Frontal cortex (tissue), 4 donors: ENCODE measurements at places on chromosomes 16 and 17. TPM values are rescaled to one million over a fixed set of nuclear protein-coding genes. Genes with fewer than 3 reads are reported as not detected.
A peak's percentile ranks its signal among the peaks of the same experiment; 100 is the strongest.

DNA sequence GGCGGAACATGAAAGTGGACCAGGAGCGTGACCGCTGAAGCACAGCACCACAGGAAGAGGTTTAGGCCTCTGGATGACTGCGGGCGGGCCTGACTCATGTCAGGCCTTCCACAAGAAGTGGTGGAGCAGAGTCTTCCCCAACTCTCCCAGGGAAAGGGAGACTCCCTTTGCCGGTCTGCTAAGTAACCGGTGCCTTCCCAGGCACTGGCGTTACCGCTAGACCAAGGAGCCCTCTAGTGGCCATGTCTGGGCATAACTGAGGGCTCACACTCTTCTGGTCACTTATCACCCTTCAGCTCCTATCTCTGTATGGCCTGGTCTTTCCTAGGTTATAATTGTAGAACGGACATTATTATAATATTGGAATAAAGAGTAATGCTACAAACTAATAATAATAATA is 1931.9 kb downstream of the TP53TG3F start:
- DNase-seq: no peak

Gene ZNF385C
- 0.41 TPM for total RNA-seq

DNA sequence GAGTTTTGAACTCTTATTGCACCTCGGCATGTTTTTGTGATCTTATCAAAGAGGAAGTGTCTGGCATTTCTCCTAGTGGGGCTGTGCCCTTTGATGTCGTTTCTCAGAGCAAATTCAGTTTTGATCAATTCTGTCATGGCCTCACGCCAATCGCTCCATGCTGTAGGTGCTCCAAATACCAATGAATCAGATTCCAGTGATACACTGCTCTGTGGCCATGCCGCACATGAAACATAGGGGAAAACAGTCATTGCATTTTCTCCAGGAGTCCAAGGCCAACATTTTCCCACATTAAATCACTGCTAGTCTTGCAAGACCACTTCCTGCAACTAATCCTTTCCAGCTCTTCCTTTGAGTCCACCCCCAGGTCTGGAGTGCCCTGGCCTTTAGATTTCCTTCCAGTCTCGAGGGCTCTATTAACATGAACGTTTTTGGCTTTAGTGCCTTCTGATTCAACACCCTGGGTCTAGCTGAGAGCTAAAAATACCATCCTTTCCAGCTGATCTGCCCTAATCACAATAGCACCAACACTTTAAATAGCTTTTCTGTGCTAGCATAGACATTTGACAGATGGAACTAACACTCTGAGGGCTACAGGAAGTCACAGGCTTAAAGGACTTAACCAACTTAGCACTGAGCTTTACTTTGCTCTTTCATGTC is 18.2 kb upstream of the RASL10B start:
- no peak for DNase-seq

Gene ITGAL
- 0.82 TPM for total RNA-seq

Gene SPECC1
- total RNA-seq: 55.4 TPM

Gene CDK10
- 30.6 TPM for total RNA-seq

Gene TMC8
- 0.41 TPM for total RNA-seq

GRCh38 chr17:81415681-81416080 is 20.4 kb downstream of the BAHCC1 start:
- DNase-seq: no peak

DNA sequence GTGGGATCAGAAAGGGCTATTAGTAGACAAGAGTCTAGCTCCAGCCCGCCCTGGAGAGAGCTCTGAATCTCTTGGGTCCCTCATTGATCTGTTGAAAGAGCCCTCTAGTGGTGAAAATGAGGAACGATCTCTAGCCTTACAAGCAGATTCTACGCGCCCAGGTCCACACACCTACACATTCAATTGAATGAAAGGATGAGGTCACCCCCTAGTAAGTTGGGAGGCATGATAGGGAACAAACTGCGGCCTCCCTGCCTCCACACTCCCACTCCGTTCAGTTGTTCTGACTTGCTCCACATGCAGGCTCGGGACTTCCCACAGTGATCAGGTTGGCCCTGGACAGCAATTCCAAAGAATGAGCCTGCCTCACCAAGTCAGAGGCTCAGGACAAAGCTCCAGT is 2.9 kb upstream of the CACNG3 start:
- DNase-seq: peak; percentile 41

Gene SHISA9
- 13.9 TPM for total RNA-seq

GRCh38 chr17:30790279-30790678 is 34.2 kb downstream of the CRLF3 start:
- DNase-seq: no peak

Gene TEKT1
- total RNA-seq: 0.41 TPM

Gene AOC2
- 0.41 TPM for total RNA-seq

Gene SECTM1
- 4.9 TPM for total RNA-seq

DNA sequence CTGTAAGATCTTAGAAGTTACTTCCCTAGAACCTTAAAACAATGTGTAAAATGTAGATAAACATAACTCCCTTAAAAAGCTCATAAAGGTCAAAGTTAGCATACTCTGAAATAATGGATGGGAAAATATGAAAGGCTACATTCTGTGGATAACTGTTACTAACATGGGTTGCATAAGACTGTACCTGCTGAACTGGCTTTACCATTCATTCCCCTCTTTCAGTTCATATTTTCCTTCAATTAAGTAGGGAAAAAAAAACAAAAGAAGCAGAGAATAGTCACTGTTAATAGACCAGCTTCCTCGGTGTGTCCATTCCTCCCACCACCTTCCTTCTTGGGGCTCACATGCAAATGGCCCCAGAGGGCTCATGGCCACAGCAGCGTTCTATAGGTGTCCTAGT is 7.5 kb upstream of the MEIOB start:
- no peak for DNase-seq

Gene KRTAP17-1
- total RNA-seq: not detected

GRCh38 chr17:17363638-17364337 is 60.6 kb downstream of the NT5M start:
- no peak for DNase-seq

DNA sequence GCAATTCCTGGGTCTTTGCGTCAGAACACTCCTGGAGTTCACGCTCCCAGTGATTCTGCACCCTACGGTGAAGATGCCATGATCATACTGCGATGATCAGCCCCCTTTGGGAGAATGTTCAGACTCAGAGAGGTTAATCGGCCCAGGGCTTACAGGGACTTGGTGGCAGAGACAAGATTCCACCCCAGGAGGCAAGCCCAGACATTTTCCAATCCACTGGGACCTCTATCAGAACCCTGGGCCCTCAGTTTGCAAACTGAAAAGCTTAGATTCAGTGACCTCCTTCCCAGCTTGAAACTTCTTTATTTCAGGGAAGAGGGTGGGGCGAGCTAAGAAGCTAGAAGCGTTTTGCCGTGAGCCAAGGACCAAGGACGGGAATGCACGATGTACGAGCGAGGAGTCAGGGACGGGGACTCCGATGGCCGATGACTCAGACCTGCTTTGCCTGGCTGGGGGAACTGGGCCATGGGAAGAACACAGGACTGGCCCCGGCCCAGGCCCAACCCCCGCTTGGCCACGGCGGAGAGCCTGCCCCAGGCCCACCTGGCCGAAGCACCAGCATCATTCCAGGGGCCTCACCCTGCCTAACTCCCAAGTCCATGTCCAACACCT is 34.7 kb downstream of the SOCS3 start:
- no peak for DNase-seq

DNA sequence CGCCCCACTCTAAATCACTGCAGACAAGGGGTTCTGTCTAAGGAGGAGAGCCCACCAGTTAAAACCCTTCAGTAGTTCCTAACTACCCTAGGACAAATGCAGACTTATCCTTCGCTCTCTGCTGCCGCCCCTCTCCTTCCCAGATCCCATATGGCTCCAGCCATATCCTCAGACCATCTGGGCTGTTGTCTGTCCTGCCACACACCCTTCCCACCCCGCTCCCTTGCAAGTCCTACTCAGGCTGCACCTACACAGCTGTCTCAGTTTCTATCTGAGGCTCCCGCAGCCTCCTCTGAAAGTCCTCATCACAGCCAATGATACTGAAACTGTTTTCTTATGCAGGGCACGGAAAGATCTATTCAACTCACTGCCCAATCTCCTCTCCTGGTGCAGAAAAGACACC is 720 bp upstream of the BCKDK start:
- DNase-seq: no peak

Gene MYH1
- not detected for total RNA-seq

DNA sequence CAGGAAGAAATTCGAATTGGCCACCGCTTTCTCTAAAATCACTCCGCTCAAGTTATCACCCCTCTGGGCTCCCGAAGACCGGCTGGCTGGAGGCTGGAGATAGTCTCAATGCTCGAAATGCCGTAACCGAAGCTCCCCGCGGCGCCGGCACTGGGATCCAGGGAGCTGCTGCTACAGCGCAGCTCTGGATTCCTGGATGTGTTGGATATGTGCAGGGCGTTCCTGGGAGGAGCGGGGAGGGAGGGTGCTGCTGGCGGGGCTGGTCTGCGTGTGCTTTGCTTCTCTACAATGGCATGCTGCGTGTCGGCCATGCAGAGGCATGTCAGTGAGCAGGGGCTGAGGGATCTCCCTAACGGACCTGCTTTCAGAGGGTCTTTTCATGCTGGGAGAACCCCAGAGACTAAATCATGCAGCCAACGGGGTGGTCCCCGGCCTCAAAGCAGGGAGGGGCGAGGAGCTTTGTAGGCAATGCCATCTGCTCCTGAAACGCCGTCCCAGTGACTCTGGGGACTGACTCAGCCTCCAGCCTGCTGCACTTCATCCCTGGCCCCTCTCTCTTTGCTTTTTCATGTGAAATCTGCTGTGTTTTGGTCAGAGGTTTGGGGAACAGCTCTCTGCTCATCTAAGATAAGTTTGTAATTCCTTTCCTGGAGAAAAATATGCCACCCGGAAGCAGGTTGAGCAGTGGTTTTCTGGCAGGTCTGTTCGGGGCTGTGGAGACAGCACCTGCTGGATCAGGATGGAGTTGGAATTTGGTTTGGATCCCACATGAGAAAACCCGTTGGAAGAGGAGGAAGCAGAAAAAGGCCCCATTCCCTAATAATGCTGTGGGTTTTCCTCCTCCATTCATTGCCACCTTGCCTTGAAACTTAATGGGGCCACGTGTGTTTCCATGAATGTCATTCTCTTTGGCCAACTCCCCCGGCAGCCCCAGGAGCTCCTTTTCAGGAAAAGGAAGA is 311.4 kb downstream of the SEC14L1 start:
- peak; percentile 64 for DNase-seq

DNA sequence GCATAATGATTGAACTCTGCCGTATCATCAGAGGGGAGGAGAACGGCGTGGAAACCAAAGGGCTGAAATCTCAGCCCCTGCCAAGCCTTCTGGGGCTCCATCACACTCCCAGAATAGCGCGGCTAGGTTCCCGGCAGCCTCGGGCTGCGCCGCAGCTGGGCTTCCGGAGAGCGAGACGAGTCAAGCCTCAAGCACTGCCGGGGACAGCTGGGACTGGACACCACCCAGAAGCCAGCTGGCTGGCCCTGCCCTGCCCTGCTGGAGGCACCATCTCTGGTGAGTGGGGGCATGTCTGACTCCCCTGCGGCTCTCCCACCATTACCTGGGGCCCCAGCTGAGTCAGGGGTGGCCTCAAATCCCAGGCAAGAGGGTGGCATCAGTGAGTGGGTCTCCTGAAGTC is 7.2 kb upstream of the GPRC5C start:
- no peak for DNase-seq

Gene KRTAP9-2
- not detected for total RNA-seq

DNA sequence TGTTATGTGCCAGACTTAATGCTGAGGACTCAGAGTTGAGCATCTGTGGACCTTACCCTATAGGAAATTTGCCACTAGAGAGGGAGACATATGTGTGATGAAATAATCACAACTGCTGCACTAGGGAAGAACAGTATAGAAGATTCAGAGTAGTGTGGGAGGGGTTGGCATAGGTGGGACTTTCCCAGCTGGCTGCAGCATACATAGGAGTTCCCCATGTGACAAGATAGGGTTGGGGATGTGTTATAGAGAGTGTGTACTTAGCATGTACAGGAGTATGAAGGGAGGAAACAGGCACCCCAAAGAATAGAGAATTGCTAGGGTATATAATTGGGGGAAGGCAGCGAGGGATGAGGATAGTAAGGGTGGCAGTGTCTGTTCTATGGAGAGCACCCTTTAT is 2.9 kb downstream of the NUP93 start:
- DNase-seq: no peak

DNA sequence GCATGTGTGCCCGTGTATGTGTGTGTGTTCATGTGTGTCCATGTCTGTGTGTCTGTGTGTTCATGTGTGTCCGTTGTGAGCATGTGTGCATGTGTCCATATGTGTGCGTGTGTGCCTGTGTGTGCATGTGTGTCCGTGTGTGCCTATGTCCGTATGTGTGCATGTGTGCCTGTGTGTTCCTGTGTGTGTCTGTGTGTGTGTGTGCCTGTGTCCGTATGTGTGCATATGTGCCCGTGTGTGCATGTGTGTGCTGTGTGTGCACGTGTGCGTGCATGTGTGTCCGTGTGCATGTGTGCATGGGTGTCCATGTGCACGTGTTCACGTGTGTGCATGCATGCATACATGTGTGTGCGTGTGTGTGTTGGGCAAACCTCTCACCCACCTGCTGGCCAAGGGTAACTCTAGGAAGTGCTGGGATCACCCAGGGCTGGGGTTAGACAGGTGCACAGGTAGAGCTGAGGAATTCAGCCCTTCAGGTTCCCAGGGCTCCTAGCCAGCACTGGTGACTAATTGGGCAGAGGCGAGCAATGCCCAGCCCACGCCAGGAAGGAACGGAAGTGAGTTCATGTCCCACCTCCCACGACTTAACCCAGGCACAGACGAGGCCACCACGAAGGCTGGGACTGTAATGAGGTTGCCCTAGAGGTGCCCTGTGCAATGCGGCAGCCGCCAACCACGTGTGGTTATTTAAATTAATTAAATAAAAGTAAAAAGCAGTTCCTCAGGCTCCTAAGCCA is 8.2 kb upstream of the CSNK1D start:
- no peak for DNase-seq

DNA sequence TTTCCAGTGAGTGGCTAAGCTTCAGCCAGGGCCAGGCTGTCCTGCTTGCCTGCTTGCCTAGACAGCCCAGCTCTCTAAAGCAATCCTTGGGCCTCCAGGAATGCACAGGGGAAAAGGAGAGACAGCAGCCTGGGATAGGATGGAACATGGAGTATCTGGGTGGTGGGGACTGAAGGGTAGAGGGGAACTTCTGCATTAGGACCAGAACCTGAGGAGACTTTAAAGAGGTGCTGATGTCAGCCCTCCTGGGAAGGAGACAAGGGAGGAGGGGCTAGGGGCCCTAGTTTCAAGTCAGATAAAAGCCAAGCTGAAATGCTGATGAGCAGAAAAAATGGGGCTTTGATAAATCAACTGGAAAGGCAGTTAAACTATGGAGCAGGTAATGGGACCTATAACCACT is 1.8 kb downstream of the HOXB7 start:
- DNase-seq: no peak

- no peak for DNase-seq
Measured at GRCh38 chr16:9035996-9036395, 55.4 kb upstream of the HAPSTR1 start.

Gene CCL17
- not detected for total RNA-seq

Gene NSF
- total RNA-seq: 89.3 TPM
